ENCODE measurements at places on chromosomes 3 and 15. TPM values are rescaled to one million over a fixed set of nuclear protein-coding genes. Genes with fewer than 3 reads are reported as not detected.

DNA sequence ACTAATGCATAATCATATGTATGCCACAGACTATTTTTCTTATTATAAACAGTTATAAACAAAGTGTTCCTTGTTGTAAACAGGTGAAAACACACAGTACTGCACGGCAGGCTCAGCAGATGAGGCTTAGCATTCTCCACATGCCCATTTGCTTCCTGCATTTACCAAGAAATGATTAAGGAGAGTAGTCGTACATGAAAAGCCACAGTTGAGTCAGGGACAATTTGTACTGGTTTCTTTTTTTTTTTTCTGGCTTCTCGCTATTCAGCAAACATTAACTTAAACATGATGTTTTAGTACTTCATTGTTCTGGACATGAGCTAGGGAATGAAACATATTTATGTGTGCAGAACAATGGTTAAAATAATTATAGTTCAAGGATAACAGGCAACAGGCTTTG, 63.4 kb downstream of the GHSR start:
- DNase-seq: no peak
- no peaks in the 10 kb centered on the region for H3K4me1 ChIP-seq
- no peak overlapping the region for H3K4me3 ChIP-seq

DNA sequence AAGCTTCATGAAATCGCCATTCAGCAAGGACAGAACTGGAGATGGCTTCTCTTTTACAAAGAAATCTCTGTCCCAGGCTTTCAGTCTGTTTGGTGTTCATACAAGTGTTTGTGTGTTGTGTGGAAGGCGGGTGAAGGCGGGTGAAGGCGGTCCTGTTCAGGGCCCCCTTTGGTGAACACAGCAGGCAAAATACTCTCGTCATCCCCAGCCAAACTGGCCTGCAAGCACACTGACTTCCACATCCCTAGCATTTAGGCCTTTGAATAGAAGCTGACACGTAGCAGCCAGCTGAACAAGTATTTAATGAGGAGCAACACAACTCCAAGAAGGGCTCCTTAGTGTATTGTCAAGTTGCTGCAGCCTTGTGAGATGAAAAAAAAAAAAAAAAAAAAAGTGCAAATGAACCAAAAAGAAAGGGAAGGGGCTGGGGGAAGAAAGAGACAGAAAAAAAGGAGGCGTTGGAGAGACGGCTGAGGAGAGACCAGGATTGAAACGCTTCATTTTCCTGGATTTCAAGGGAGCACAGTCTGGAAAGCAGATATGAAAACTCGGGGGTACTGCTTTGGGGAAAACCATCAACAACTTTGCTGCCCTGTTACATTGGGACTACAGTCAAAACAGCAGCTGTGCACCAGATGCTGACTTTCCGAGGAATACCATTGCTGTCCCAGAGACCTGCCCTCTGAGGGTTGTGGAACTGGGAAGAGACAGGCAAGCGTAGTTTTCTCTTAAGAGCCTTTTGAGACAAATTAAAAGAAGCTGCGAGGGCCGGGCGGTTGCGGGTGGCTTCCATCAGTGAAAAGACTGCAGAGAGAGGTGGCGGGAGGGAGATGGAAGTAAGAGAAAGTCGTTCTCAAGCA, 74.6 kb downstream of the TGFBR2 start:
- H3K4me3 ChIP-seq: no peak overlapping the region
- peak overlapping the region; percentile 54 for H3K27ac ChIP-seq
- no peaks in the 10 kb centered on the region for H3K27me3 ChIP-seq
- peaks cover 74% of the 10 kb centered on the region for H3K36me3 ChIP-seq
- peaks cover 62% of the 10 kb centered on the region for H3K4me1 ChIP-seq

DNA sequence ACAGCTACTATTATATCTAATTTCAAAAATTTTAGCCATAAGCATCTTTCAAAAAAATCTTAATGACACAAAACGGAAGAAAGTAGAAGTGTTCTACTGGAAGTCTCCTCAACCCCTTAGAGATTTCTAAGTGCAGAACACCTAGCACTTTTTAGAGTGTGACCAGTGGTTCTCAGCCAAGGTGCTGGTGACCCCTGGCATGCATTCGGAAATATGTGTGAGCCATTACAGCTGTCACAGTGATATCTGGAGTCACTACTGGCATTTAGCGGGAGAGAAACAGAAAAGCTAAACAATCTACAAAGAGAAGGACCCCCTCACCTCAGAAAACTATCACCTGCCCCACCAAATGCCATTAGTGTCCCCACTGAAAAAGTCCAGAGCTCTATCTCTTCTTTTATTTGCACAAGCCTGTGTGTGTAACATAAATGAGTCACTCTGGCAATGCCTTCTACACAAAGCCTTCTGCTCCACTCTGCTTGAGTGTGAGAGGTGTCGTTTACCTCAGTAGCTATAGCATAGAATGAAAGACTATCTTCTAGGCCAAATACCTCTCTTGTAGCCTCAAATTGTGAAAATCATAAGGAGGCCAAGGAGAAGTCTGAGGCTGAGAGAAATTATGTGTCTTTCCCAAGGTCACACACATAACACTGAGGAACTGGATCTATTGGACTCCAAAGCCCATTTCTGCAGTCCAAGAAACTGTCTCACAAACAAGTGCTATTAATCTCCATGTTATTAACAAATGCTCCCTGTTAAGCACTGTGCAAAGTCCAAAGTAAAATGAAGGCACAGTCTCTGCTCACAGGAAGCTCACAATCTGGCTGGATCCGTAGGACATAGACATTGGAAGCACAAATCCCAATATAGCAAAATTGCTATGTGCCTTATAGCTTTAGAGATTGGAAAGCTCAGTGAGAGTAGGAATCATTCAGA, 28.5 kb upstream of the KCNMB2 start:
- no peak overlapping the region for H3K27ac ChIP-seq
- DNase-seq: no peak
- H3K36me3 ChIP-seq: no peaks in the 10 kb centered on the region
- no peaks in the 10 kb centered on the region for H3K27me3 ChIP-seq
- no peaks in the 10 kb centered on the region for H3K4me1 ChIP-seq

- no peaks in the 10 kb centered on the region for H3K27me3 ChIP-seq
- H3K36me3 ChIP-seq: peaks cover 19% of the 10 kb centered on the region
- no peak for DNase-seq
Observed at GRCh38 chr3:9669720-9670432, 20.6 kb downstream of the MTMR14 start.

DNA sequence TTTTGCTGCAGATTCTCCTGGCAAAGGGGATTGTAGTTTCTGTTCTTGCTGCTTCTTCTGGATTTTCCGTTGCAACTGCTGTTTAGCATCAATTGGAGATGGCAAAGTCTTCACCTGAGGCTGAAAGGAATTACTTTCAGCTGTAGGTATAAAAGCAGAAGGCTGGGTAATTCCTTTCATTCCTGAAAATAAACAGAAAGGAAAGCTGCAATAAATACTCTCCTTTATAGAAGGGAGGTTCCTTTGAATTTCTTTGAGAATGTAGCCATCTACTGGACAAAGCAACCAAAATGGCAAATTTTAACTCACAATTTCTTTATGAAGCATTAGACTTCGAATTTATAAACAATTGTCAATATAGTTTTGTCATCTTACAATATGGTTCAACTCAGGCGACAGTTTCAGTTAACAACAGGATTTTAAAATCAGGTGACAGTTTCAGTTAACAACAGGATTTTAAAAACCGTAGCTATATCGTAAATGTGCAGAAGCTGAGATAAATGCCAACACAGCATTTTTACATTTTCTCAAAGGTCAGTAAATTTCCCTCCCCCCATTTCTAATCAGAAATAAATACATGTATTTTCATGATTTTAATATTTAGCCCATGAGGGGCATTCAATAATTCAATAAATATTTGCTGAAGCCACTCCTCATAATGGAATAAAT, 104.9 kb upstream of the NEDD4 start:
- no peaks in the 10 kb centered on the region for H3K4me1 ChIP-seq
- no peak overlapping the region for H3K27ac ChIP-seq
- H3K27me3 ChIP-seq: no peaks in the 10 kb centered on the region
- H3K4me3 ChIP-seq: no peak overlapping the region

DNA sequence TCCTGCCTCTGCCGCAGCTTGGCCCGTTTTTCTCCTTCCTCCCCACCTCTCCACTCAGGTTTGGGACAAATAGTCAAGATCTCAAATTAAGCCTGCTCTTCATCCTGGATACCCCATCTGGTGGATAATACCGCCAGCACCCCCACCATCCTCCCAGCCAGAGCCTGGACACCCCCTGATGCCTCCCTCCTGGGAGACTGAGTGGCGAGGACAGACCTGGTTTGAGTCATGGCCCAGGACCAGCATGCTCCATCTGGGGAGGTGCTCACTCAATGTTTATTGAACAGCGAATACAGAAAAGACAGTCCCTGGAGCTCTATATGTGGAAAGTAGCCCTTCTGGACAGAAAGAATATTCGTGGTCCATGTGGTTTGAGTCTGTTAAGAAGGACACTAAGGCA, 23.3 kb downstream of the CTSH start:
- H3K27ac ChIP-seq: no peak overlapping the region
- H3K4me3 ChIP-seq: no peak overlapping the region
- H3K36me3 ChIP-seq: peaks cover 14% of the 10 kb centered on the region

- no peak for DNase-seq
- no peak overlapping the region for H3K27ac ChIP-seq
- peaks cover 16% of the 10 kb centered on the region for H3K36me3 ChIP-seq
- H3K27me3 ChIP-seq: no peaks in the 10 kb centered on the region
Observed at GRCh38 chr3:115072265-115073021, 74.6 kb downstream of the ZBTB20 start.

- peak; percentile 51 for DNase-seq
- H3K27ac ChIP-seq: no peak overlapping the region
- H3K36me3 ChIP-seq: no peaks in the 10 kb centered on the region
- H3K4me3 ChIP-seq: no peak overlapping the region
- peaks cover 6% of the 10 kb centered on the region for H3K27me3 ChIP-seq
- H3K4me1 ChIP-seq: peaks cover 5% of the 10 kb centered on the region
Observed at GRCh38 chr3:63343674-63344073, 65.6 kb downstream of the SYNPR start.

DNA sequence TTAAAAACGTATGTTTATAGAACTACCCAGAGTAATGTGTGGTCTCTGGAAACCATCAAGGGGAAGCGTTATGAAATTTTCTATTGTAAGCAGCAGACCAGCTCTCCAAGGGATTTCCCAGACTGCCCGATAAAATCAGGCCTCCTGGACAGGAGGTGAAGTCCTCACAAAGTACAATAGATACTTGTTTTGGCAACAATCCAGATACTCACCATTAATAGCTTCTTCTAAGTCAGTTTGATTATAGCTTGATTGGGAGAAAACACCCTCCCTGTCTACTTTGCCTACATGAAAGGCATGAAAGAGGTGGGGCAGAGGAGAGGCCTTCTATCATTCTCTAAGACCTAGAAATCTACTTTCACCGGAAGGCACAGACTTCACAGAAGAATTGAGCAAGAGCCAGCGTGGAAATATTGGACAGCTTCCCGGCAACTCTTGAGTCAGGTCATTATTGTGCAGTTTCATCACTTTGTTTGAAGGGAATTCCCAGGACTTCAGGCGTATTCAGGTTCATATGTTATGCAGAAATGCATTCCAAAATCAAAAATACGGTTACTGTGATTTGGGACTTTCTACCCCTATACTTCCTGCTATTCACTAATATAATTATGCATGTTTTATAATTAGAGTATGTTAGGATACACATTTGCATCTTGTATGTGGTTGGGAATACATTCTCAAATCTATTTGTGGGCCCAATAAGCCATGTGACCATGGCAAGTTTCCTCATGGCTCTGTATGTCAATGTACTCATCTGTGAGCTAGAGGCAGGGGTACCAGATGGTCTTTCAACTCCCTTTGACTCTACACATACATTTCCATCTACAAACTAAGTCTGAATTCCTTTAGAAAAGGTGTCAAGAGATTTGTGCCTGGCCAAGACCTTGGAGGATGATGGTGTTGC, 103.5 kb downstream of the CD47 start:
- no peak overlapping the region for H3K4me3 ChIP-seq
- DNase-seq: no peak
- H3K4me1 ChIP-seq: peaks cover 31% of the 10 kb centered on the region
- peaks cover 3% of the 10 kb centered on the region for H3K36me3 ChIP-seq
- H3K27ac ChIP-seq: peak overlapping the region; percentile 5

GRCh38 chr3:171046760-171047159, 20.2 kb upstream of the SLC2A2 start:
- no peaks in the 10 kb centered on the region for H3K4me1 ChIP-seq
- H3K36me3 ChIP-seq: no peaks in the 10 kb centered on the region
- peaks cover 21% of the 10 kb centered on the region for H3K27me3 ChIP-seq
- H3K27ac ChIP-seq: no peak overlapping the region

- H3K27me3 ChIP-seq: no peaks in the 10 kb centered on the region
- no peaks in the 10 kb centered on the region for H3K36me3 ChIP-seq
- H3K4me3 ChIP-seq: no peak overlapping the region
- no peak overlapping the region for H3K27ac ChIP-seq
- DNase-seq: no peak
- no peaks in the 10 kb centered on the region for H3K4me1 ChIP-seq
Observed at GRCh38 chr3:97021778-97022177, 207.4 kb downstream of the EPHA6 start.

GRCh38 chr3:132682201-132682600, 22.1 kb downstream of the UBA5 start:
- H3K4me3 ChIP-seq: no peak overlapping the region
- peaks cover 24% of the 10 kb centered on the region for H3K36me3 ChIP-seq

- peak overlapping the region; percentile 26 for H3K4me3 ChIP-seq
- H3K4me1 ChIP-seq: peaks cover 50% of the 10 kb centered on the region
- H3K27me3 ChIP-seq: no peaks in the 10 kb centered on the region
Observed at GRCh38 chr15:64443747-64444621, 16.4 kb upstream of the ZNF609 start.

DNA sequence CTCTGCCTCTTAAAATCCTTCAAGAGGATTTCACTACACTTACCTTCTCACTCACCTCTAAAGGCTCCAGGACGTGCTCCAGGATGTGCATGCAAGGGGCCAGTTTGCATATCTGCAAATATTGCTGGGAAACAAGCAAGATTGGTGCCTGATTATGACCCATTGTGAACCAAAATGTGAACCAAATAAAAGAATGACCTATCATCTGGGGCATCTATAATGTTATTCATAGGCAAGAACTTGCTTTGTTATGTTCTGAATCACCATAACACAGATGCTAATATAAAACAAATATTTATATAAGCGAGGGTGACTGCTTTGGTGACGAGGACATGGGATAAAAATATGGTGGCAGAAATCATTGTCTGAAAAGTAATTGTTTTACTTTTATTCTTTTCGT, 5.5 kb downstream of the IL12A start:
- H3K4me1 ChIP-seq: peaks cover 4% of the 10 kb centered on the region
- H3K36me3 ChIP-seq: peaks cover 7% of the 10 kb centered on the region
- no peak overlapping the region for H3K4me3 ChIP-seq
- no peaks in the 10 kb centered on the region for H3K27me3 ChIP-seq
- DNase-seq: no peak

DNA sequence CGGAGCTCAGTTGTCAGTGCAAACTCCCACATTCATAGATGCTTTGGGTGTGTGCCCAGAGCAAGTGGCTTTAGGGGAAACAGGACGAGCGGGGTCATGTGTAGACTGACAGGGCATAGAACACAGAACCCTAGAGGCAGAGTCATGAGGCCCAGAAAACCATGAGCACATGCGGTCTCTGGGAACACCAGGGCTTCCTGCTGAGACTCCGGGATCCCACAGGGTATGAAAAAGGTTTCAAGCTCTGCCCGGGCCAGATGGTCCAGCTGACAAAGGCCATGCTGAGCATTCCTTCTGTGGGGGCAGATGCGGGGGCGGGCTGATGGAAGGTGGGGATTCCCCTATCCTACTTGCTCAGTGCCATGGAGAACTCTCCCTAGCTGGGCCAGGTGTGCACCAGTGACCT, 44.8 kb downstream of the ROPN1B start:
- no peak overlapping the region for H3K4me3 ChIP-seq
- no peak for DNase-seq

- H3K4me3 ChIP-seq: no peak overlapping the region
- H3K4me1 ChIP-seq: no peaks in the 10 kb centered on the region
- H3K27ac ChIP-seq: no peak overlapping the region
- no peak for DNase-seq
- H3K27me3 ChIP-seq: no peaks in the 10 kb centered on the region
Observed at GRCh38 chr3:143596957-143597642, 251.2 kb downstream of the SLC9A9 start.

Gene CNTN4
- not detected for total RNA-seq

Gene KCNH8
- total RNA-seq: not detected

Gene GCNT3
- total RNA-seq: not detected

Gene GNL3
- total RNA-seq: 86.8 TPM

Data from activated CD8-positive, alpha-beta memory T cell treated with anti-CD3 and anti-CD28 coated beads, Interleukin-2, amount 10 ng/mL, durations not matched to agents 7 days and 5 days (primary cell).